Daoy (cell line): ENCODE measurements at places on chromosomes 11 and 22. TPM values are rescaled to one million over a fixed set of nuclear protein-coding genes. Genes with fewer than 3 reads are reported as not detected.

DNA sequence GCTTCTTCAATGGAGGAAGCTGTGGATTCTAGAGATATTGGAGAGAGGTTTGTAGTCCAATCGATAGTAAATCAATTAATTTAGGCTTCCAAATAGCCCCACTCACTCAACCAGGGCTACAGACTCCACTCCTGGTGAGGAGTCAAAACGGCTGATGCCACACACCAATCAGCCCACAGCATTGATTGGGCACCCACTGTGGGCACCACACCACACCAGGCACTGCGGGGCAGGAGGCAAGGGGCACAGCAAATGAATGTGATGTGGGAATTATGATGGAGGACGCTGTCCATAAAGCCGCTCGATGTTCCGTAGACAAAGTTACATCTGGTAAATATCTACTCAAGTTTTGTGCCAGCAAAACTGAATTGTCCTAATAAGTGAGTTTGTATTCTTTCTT, 547.3 kb upstream of the CADM1 start:
- DNase-seq, result no peak

The DDTL gene
- 0.11 and 1.1 TPM in 2 replicates for total RNA-seq

- DNase-seq, result no peak
These were observed 1.8 kb upstream of the MS4A15 start for GRCh38 chr11:60754887-60755286.

The IRAG1 gene
- total RNA-seq, result not detected in 2 replicates

GRCh38 chr22:30372915-30373314, 14.3 kb downstream of the RNF215 start:
- DNase-seq, result no peak

DNA sequence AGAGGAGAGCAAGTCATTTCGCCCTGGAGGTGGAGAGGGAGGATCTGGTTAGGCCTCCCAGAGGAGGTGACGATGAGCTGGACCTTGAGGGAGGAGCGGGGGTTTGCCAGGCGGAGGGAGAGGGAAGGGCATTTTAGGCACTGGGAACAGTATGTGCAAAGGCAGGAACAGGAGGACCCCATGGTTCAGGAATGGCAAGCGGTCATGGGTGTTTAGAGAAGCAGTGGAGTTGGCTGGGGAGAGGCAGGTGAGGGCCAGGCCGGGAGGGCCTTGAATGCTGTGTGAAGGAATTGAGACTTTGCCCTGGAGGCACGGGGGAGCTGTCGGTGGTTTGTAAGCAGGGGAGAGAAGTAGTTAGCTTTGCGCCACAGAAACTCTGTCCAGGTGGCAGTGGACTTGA, 10.3 kb downstream of the PRDM11 start:
- DNase-seq, result no peak

GRCh38 chr22:38706101-38706900, 557 bp downstream of the GTPBP1 start:
- peak; percentile 45 for DNase-seq

DNA sequence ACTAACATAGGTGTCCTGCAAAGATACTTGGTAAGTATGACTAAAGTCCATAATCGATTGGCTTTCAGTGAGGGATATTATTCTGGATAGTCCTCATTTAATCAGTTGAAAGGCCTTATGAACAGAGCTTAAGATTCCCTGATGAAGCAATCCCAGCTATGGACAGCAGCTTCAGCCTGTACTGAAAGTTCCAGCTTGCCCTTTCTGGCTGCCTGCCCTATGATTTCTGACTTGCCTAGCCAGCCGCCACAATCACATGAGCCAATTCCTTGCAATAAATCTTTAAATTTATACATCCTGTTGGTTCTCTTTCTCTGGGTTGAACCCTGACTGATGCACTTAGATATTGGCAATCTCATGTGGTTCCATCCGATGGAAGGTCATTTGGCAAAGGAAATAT, 759.0 kb upstream of the API5 start:
- DNase-seq, result no peak

- no peak for DNase-seq
These were observed 99.3 kb downstream of the FDX1 start for GRCh38 chr11:110529043-110529442.

DNA sequence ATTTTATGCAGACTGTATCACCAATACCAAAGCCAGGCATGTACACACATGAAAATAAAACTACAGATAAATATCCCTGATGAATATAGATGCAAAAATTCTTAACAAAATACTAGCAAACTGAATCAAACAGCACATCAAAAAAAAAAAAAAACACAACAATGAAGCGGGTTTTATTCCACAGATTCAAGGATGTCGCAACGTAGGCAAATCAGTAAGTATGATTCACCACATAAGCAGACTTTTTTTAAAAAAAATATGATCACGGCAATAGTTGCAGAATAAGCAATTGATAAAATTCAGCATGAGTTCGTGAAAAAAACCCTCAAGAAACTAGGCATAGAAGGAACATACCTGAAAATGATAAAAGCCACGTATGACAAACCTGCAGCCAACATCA, 21.3 kb downstream of the OR51F1 start:
- DNase-seq, result no peak

DNA sequence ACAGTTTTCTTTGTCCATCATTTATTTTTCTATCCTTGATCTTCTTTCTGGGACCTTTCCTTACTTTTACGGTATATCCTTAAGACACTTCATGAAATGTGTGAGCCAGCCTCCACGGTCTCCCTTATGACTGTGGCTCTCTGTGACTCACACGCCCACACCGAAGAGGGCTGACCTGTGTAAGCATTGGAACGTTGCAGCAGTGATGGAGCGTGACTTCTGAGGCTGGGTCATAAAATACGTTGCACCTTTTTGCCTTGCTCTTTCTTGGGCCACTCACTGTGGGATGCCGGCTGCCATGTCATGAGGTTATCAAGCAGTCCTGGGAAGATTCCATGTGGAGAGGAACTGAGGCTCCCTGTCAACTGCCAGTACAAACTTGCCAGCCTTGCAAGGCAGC, 96.3 kb upstream of the RAB1B start:
- DNase-seq, result peak; percentile 58

The BIRC3 gene
- total RNA-seq, result 21.3 and 24.7 TPM in 2 replicates

The LTBP3 gene
- 31.0 and 49.4 TPM in 2 replicates for total RNA-seq

- DNase-seq, result peak; percentile 88
These were observed 145.0 kb downstream of the CCDC34 start for GRCh38 chr11:27217948-27218420.

DNA sequence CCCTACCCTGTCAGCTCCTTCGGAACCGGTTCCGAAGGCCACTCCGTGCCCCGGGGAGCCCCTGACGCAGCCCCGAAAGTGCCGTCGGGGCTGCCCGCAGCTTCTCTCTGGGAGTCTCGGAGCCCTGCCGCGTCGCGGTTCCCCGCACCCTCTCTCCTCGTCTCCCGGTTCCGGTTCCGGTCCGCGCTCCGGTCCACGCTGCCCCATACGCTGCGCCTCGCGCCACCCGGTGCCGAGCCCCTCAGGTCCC, 618 bp downstream of the MTA2 start:
- peak; percentile 57 for DNase-seq

The CASP5 gene
- total RNA-seq, result not detected in 2 replicates

- DNase-seq, result peak; percentile 84
These were observed 7.9 kb upstream of the FADS3 start for GRCh38 chr11:61899146-61899841.

GRCh38 chr22:28589102-28589750, 90.4 kb downstream of the TTC28 start:
- no peak for DNase-seq

- no peak for DNase-seq
These were observed 300.4 kb downstream of the TMEM135 start for GRCh38 chr11:87338046-87338639.

The ADAMTS8 gene
- total RNA-seq, result not detected in 2 replicates

- DNase-seq, result peak; percentile 65
These were observed 23.8 kb downstream of the PACSIN2 start for GRCh38 chr22:42991010-42991651.

- no peak for DNase-seq
These were observed 17.3 kb upstream of the PLET1 start for GRCh38 chr11:112277941-112278340.

The KDELR3 gene
- total RNA-seq, result 17.5 and 18.5 TPM in 2 replicates

The OR51B5 gene
- 0.11 TPM in 1 of 2 replicates, not detected in the other for total RNA-seq

- DNase-seq, result no peak
These were observed 62.4 kb upstream of the ZBED5 start for GRCh38 chr11:10920205-10920604.

The ACR gene
- total RNA-seq, result not detected in 2 replicates

The UBQLN3 gene
- not detected in 2 replicates for total RNA-seq

DNA sequence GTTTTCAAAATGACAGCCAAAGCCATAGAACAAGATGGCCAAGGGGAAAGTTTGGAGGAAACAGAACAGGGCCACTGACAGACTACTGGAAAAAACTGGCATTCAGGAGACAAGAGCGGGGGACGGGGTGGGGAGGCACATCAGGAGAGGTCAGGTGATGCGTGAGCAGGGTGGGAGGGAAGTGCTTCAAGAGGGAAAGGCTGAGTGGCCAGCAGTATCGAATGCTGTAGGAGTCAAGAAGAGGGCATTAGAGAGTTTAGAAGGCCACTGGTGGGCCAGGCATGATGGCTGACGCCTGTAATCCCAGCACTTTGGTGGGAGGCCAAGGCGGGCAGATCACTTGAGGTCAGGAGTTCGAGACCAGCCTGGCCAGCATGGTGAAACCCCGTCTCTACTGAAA, 8.2 kb downstream of the GTPBP1 start:
- DNase-seq, result no peak

DNA sequence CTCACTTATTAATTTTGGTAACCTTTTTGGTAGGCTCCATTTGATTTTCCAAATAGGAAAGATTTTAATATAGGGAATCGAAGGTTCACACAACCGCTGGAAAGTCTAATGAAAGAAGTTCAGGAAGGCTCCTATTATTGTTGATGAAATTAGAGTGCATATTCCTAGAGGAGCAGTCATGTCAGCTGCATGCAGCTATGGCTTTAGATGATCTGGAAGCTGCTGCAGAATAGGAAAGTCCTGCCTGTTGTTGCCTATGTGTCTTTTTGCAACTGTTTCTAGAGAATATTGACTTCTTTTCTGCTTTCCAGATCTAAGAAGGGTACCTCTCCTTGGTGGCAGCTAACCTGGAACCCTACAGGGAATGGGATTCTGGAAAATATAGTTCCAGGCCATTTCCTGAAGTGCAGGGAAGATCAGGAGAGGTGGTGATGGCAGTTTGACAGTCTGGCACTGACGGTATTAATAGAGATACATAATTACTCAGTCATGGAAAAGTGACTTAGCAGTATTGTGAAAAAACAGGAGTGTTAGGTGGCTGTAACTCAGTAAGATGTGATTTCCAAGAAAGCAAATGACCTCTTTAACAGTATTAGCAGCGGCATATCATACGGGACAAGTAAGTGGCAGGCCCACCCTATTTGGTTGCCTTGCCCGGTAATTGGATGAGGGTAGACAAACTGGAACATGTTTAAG, 54.0 kb downstream of the TNRC6B start:
- DNase-seq, result no peak

DNA sequence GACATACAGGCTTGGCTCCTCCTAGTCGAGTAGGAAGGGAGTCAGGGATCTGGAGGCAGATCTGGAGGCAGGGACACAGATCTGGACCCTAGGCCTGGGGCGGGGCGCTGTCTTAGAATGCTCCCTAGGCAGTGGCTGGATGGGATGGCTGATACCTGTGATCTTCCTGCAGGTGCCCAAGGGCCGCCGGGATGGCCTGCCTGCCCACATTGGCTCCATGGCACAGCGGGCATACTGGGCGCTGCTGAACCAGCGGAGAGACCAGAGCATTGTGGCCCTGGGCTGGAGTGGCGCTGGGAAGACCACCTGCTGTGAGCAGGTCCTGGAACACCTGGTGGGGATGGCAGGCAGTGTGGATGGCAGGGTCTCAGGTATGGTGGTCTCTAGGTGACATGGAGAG, 35.4 kb downstream of the MYO18B start:
- DNase-seq, result no peak

DNA sequence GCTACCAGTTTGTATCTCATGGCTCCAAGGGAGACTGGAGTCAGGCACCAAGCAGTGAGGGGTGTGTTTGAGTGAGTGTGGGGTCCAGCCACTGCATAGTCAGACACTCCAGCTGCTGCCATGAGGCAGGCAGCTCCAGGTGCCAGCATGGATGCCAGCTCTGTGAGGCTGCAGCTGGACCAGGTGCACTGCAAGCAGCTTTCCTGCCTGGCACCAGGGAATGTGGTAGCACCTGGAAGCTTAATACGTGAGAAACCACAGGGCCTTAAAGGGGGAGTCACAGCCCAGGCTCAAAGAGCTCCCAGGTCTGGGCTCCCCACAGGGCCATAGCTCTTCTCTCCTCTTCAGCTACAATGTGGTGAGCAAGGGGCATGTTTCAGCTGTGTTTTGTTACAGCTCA, 817.8 kb upstream of the LUZP2 start:
- DNase-seq, result no peak

GRCh38 chr11:2166091-2166851, 5.3 kb upstream of the INS start:
- DNase-seq, result peak; percentile 50

- no peak for DNase-seq
These were observed 424.4 kb upstream of the CCDC179 start for GRCh38 chr11:23284631-23285030.

GRCh38 chr11:47916361-47916841, 64.0 kb upstream of the PTPRJ start:
- no peak for DNase-seq

- DNase-seq, result no peak
These were observed 30.8 kb upstream of the GDPD4 start for GRCh38 chr11:77332259-77332658.

The OR10G8 gene
- total RNA-seq, result not detected in 2 replicates

DNA sequence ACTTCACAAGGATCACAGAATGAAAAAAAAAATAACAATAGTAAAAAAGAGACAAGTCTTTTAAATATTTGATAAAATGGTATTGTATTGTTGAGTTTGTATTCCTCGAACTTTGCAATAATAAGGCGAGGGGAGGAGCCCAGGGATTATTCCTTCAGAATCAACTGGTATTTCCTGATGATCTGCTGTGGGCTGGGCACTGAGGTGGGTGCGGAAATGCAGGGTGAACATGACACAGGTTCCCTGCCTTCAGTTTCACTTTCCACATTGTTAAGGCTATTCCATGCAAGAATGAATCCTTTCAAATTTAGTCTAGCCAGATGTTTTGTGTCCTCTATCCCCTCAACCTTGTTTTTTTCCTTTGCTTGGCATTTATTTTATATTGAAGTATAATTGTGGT, 2.1 kb upstream of the EIF3M start:
- peak; percentile 55 for DNase-seq

DNA sequence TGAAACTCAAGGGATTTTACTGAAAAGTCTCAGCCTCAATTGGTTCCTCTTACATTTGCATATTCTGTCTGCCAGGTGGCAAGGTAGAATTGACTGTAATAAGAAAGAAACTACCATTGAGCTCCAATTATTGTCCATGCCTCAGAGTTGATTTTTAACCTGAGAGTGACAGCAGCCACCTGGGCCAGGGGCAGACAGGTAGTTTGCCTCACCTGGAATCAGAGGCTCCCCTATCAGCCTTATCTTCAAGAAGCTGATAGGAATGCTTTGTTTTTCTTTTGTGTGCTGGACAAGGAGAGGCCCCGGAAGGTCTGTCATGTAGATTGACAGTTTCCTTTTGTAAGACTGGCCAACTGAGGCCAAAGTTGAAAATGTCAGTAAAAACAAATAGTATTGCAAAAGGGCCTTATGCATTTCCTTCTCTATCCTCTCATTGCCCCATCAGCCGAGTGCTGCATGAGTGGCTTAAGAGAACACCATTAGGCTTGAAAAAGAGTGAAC, 34.1 kb downstream of the CD44 start:
- no peak for DNase-seq

The MUC6 gene
- total RNA-seq, result not detected in 2 replicates
